ENCODE measurements at places on chromosomes 4 and X. TPM values are rescaled to one million over a fixed set of nuclear protein-coding genes. Genes with fewer than 3 reads are reported as not detected.

DNA sequence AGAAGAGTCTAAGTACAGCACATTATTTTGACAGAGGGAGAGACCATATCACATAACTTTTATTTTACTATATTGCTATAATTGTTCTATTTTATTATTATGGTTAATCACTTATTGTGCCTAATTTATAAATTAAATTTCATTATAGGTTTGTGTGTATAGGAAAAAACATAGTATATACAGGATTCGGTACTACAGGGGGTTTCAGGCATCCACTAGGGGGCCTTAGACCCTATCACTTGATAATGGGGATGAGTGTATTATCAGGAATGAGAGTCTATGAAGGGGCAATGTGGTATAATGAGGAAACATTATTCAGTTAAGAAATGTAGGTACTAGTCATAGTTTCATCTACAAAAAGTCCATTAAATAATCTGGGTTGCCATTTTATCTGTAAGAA is 833.1 kb downstream of the C4orf33 start:
- H3K27ac ChIP-seq = no peak overlapping the region
- H3K4me1 ChIP-seq = no peaks in the 10 kb centered on the region
- no peaks in the 10 kb centered on the region for H3K36me3 ChIP-seq
- no peak overlapping the region for H3K4me3 ChIP-seq

DNA sequence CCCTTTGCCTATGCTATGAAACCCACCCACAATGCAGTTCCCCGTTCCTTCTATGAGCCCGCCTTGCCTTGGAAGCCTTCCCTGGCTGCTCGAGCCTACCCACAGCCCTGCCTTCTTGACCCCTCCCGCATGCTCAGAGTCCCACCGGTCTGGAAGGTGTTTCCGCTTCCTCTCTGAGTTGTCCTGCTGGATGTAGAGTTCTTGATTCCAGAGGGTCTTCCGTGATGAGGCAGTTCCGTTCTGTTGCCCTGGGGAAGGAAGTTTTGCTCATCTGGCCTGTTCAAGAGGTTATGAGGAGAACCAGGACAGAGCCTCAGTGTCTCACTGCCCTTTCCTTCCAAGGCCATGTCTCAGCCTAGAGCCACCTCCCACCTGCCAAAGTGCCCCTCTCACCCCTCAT is 7.5 kb downstream of the GPKOW start:
- H3K36me3 ChIP-seq = peaks cover 73% of the 10 kb centered on the region
- no peaks in the 10 kb centered on the region for H3K4me1 ChIP-seq
- H3K27ac ChIP-seq = no peak overlapping the region
- no peaks in the 10 kb centered on the region for H3K27me3 ChIP-seq
- DNase-seq = no peak
- H3K4me3 ChIP-seq = no peak overlapping the region

DNA sequence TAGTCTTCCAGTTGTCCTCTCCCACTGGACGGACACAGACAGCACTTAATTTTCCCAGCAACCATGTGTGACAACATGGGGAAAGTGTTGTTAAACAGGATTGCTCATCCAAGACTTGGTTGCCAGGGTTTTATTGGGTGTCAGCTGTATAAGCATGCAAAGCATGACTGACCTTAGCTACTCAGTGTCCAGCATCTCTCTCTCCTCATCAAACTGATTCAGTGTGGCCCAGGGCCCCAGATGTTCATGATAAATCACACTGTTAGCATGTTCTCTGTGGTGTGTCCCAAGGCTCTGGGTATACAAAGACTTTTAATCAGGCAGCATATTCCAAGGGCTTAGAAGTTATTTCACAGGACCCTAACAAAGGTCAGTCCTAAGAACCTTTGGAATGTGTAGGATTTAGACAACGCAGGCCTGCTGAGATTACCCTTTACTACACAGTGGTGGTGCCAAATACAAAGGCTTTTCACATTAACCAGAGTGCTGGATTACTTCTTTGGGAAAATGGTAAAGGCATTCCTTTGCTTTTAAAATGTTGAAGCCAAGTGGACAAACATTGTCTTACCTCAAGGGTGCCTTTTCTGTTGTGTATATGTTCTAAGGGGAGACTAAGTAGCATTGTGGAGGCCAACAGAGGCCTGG is 213.3 kb downstream of the GLUD2 start:
- no peaks in the 10 kb centered on the region for H3K36me3 ChIP-seq
- no peaks in the 10 kb centered on the region for H3K27me3 ChIP-seq
- H3K4me3 ChIP-seq = no peak overlapping the region
- no peak overlapping the region for H3K27ac ChIP-seq

- no peaks in the 10 kb centered on the region for H3K36me3 ChIP-seq
- no peak overlapping the region for H3K4me3 ChIP-seq
- no peaks in the 10 kb centered on the region for H3K4me1 ChIP-seq
- no peak for DNase-seq
Measured at GRCh38 chrX:72620550-72621145, 48.0 kb upstream of the HDAC8 start.

DNA sequence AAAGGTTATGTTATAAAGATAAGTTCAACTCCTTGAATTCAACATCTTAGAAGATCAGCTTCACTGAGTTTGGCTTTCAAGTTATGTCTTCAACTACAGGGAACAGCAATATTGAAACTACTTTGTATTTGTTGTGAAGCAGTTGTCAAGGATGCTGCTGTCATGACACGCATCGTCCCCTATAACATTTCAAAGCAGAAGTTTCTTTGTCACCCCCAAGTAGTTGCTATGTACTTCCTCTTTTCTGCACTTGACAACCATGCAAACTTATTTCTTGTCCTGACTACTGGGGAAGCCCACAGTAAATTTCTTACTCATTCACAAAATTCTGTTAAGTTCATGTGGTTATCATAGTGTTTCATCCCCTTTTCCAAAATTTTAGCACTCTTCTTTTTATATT is 14.3 kb downstream of the ANTXR2 start:
- peak overlapping the region; percentile 35 for H3K4me3 ChIP-seq
- H3K27me3 ChIP-seq = no peaks in the 10 kb centered on the region
- peak; percentile 98 for DNase-seq
- H3K4me1 ChIP-seq = peaks cover 14% of the 10 kb centered on the region
- H3K36me3 ChIP-seq = peaks cover 66% of the 10 kb centered on the region

GRCh38 chr4:1786544-1787362 is 6.3 kb upstream of the FGFR3 start:
- H3K36me3 ChIP-seq = no peaks in the 10 kb centered on the region
- H3K27ac ChIP-seq = no peak overlapping the region
- no peaks in the 10 kb centered on the region for H3K27me3 ChIP-seq
- H3K4me1 ChIP-seq = no peaks in the 10 kb centered on the region
- DNase-seq = no peak
- no peak overlapping the region for H3K4me3 ChIP-seq

GRCh38 chrX:57121816-57122215 is 468 bp upstream of the SPIN2B start:
- peak overlapping the region; percentile 42 for H3K27ac ChIP-seq
- no peaks in the 10 kb centered on the region for H3K27me3 ChIP-seq
- no peak for DNase-seq
- no peaks in the 10 kb centered on the region for H3K4me1 ChIP-seq
- H3K36me3 ChIP-seq = no peaks in the 10 kb centered on the region

GRCh38 chr4:13476915-13477314 is 7.2 kb downstream of the RAB28 start:
- H3K27ac ChIP-seq = no peak overlapping the region
- no peak for DNase-seq
- H3K27me3 ChIP-seq = no peaks in the 10 kb centered on the region
- peaks cover 34% of the 10 kb centered on the region for H3K36me3 ChIP-seq

DNA sequence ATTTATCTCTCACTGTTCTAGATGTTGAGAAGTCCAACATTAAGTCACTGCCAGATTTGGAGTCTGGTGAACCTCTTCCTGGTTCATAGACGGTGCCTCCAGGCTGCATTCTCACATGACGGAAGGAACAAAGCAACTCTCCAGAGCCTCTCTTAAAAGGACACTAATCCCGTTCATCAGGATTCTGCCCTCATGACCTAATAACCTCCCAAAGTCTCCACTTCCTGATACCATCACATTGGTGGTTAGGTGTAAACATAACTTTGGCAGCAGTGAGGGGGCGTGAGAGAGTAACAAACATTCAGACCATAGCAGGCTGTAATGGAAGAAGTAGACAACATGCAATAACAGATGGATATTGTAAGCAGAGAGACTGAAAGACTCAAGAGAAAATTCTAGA is 388.6 kb downstream of the PDHA2 start:
- no peak overlapping the region for H3K4me3 ChIP-seq
- no peaks in the 10 kb centered on the region for H3K36me3 ChIP-seq
- no peak overlapping the region for H3K27ac ChIP-seq
- no peaks in the 10 kb centered on the region for H3K4me1 ChIP-seq

- no peak overlapping the region for H3K27ac ChIP-seq
- H3K4me1 ChIP-seq = peaks cover 22% of the 10 kb centered on the region
- DNase-seq = no peak
- no peaks in the 10 kb centered on the region for H3K36me3 ChIP-seq
Measured at GRCh38 chr4:110486256-110486655, 10.3 kb downstream of the ENPEP start.

DNA sequence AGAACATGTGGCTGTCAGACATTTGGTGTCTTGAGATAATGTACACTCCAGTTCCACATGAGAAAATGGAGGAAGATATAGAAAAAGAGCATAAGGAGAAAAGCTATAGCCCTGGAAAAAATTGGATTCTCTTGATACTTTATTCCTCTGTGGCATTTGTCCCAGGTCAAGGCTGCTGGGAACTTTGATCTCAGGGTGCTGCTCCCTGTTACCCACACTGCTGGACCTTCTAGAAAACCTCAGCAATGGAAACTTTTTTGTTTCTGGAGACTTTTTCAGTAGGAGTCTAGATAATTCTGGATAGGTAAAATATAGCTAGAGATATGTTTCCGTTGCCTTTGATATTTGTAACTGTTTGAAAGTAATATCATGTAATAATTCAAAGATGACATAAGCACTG is 11.1 kb downstream of the ADH1C start:
- no peak overlapping the region for H3K4me3 ChIP-seq
- H3K4me1 ChIP-seq = no peaks in the 10 kb centered on the region
- H3K27ac ChIP-seq = no peak overlapping the region
- no peaks in the 10 kb centered on the region for H3K36me3 ChIP-seq
- no peak for DNase-seq
- H3K27me3 ChIP-seq = no peaks in the 10 kb centered on the region

GRCh38 chr4:150695162-150695561 is 113.2 kb downstream of the MAB21L2 start:
- H3K4me3 ChIP-seq = no peak overlapping the region
- no peaks in the 10 kb centered on the region for H3K27me3 ChIP-seq
- DNase-seq = no peak
- H3K36me3 ChIP-seq = no peaks in the 10 kb centered on the region
- H3K4me1 ChIP-seq = no peaks in the 10 kb centered on the region

CCDC158 gene
- not detected for polyA plus RNA-seq

SSX3 gene
- polyA plus RNA-seq = not detected

RBM10 gene
- polyA plus RNA-seq = 29.4 TPM

CHRDL1 gene
- not detected for polyA plus RNA-seq

TCP11X2 gene
- not detected for polyA plus RNA-seq

RASL11B gene
- not detected for polyA plus RNA-seq

NSUN7 gene
- 0.57 TPM for polyA plus RNA-seq

PLAC1 gene
- polyA plus RNA-seq = not detected
